ENCODE measurements at places on chromosomes 6 and 20. TPM values are rescaled to one million over a fixed set of nuclear protein-coding genes. Genes with fewer than 3 reads are reported as not detected.

DNA sequence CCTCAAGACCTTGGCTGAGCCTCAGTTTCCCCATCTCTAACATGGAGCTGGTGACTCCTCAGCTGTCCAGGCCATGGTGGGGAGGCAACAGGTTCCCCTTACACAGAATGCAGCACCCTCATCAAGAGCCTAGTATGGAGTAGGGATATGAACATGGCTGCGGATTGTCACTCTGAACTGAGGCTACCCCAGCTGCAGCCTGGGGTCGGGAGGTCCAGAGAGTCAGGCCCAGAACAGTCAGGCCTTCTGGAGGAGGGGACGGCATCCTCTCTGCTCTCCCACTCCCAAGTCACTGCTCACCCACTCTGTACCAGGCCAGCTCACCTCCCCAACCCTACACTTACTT is 1.4 kb upstream of the FOXS1 start:
- DNase-seq: no peak

DNA sequence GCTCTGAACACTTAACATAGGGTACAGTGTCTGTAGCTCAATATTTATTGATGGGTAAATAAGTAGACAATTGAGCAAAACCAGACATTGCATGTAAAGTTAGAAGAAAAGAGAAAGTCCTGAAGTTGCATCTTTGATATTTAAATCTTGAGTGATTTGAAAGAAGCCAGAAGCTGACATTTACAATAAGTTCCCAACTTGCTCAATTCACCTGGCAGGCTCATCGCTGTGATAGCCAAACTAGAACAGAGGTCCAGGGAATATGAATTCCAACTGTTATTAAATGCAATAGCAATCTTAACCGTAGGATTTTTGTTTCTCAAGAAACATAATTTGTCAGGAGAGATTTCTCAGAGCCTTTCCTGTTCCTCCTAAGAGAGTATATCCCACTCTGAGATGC is 65.9 kb upstream of the EDN1 start:
- no peak for DNase-seq

GRCh38 chr20:34524426-34524825 is 8.2 kb downstream of the DYNLRB1 start:
- DNase-seq: no peak

DNA sequence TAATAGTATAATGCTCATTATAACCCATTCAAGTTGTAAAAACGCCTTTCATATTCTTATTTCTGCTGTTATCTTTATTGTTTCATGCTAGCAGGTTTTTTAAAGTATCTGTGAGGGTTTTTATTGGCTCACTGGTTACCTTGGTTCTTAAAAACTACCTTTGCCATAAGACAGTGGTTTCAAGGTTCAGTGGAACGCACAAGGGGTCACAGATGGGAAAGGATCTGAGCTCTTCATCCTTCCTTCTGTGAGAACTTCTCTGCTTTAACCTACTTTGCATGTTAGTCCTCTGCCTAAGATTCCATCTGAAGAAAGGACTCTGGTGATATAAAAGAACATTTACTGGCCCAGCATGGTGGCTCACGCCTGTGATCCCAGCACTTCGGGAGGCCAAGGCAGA is 492.6 kb downstream of the CD83 start:
- DNase-seq: no peak

GRCh38 chr6:92687278-92687677 is 732.1 kb downstream of the EPHA7 start:
- no peak for DNase-seq

DNA sequence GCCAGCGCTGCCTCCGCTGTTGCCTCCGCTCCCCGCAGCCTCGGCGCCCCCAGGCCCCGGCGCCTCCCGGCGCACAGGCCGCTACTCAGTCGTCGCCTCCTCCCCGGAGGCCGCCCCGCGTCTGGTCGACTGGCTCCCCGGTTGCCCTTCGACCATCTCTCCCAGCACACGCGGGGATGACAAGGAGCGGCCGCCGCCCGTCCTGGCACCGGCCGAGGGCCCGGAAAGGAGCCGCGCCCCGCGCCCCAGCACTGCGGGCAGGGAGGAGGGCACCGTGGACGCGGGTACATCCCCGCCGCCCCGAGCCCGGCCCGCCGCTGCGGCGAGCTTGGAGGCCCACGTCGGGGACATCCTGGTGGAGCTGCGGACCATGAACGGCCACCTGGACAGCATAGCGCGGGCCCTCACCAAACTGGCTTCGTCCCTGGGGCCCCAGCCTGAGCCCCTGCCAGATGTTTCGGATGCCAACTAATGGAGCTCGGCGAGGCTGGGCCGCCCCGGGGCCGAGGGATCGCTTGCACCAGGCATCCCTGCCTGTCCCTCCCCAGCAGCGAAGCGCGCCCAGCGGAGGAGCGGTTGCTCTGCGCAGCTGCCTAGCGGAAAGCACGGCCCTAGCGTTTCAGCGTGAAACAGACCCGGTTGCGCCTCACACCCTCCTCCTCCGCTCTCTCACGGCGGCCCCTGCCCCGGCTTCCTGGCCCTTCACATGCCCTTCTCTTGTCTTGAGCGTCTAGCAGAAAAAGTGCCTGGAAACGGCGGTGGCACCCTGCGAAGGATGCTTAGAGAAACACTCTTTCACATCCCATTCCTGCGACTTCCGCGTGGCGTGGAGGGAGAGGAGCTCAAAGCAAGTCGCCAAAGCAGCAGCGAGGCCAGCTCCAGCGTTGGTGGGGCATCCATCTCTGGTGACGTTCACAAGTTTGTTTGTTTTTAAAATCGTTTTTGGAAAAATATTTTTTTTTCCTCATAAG is 285.8 kb upstream of the SUPT3H start:
- no peak for DNase-seq

- DNase-seq: no peak
Observed at GRCh38 chr6:139371421-139372203, 2.8 kb downstream of the CITED2 start.

- DNase-seq: no peak
Observed at GRCh38 chr6:135830452-135830881, 21.0 kb upstream of the PDE7B start.

DNA sequence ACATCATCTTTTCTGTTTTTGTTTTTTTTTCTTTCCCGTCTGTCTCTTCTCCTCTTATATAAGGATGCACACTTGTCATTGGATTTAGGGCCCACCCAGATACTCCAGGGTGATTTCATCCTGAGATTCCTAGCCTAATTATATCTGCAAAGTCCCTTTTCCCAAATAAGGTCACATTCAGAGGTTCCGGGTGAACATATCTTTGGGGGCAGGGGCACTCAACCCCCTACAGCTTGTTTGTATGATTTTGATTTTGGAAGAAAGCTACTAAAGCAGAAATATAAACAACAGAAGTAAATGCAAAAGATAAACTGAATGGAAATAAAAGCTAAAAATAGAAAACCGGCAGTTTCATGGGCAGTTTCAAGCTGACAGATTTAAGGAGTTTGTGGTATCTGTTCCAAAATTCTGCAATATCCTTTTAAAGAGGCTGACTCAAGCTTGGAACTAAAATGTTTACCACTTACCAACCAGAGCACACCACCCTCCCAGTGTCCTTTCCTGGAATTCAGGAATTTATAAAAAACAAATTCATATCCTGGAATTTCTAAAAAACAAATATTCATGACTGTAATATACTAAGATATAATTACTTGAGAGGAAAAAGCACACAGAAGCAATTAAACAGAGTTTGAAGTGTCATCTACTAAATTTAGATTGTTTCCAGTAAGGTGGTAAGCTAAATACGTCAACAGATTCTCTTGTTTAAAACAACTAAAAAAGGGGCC is 100.0 kb upstream of the CARMIL1 start:
- peak; percentile 69 for DNase-seq

GRCh38 chr6:164183556-164184123 is 769.1 kb downstream of the QKI start:
- DNase-seq: no peak

DNA sequence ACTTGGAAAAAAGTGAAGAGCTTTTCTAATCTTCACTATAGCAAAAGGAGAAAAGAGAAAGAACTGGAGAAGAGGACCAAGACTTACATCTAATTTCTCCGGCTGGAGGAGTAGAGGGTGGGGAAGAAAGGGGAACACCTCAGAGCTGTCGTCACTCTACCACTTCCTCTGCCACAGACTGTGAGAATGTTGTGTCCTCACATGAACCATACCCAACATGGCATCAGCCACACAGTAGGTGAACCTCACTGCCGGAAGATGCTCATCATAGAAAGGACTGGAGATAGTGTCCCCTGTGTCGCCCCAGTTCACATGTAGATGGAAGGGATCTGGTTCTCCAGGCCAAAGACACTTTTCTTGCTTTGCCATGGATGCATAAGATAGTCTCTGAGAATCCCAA is 604.4 kb upstream of the NOX3 start:
- peak; percentile 1 for DNase-seq

- DNase-seq: peak; percentile 20
Observed at GRCh38 chr6:80608881-80609280, 502.4 kb downstream of the BCKDHB start.

The TAGAP gene
- not detected for total RNA-seq

The LY6G6F gene
- not detected for total RNA-seq

The C2 gene
- not detected for total RNA-seq

Measured in RPMI7951 (cell line).